ENCODE measurements at places on chromosomes 4 and X.
A peak's percentile ranks its signal among the peaks of the same experiment; 100 is the strongest.

DNA sequence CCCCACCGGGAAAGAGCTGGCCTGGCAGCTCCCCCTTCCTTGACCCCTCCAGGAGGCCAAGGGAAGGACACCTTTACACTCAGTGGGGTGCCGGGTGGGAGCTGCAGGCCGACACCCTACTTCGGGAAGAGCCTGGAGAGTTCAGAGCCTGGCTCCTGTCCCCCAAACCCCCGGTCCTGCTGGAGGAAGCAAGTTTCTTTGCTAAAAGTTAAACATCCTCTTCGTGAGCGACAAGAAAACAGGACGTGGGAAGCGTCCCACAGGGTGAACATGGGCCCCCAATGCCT, 2.4 kb upstream of the FTSJ1 start:
- DNase-seq, result no peak

GRCh38 chr4:75287738-75288517, 226.3 kb downstream of the RCHY1 start:
- no peak for DNase-seq

DNA sequence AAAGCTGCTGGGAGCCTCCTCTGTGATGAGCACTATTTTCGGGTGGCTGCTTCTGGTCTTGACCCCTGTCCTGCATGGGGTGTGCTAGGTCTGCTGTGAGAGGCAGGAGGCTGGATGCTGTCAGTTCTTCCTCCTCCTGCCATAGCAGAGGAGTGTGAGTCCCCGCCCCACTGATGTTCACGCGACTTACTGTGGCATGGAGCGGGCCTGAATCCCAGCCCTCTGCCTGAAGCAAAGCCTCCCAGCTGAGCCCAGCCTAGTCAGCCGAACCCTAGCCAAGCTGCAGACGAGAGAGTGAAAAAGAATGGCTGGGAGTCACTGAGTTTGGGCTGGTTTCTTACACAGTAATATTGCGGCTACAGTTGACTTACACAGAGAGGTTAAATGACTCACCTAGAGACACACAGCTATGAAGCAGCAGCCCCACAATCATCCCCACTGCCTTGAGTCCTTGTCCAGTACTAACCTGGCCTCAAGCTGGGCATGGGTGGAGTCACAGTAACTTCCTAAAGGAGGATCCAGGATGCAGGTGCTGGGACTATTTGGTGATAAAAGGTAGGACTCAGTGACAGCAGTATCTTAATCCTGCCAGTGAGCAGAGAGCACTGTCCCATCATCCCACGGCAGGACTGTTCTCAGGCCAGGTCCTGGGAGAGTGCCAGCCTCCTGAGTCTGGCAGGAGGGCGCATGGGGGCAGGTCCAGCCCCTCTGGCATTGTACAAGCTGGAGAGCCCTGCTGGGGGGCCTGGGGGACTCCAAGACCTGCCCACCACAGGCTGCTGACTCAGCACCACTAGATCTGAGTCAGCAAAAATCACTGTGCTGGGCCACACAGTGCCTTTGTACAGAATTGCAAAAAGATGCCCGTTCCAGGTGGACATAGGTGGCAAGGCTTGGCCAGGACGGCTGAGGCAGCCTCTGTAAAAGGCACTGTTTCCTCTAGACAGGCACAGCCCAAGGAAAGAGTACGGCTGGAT, 60.4 kb upstream of the CRMP1 start:
- no peak for DNase-seq

- DNase-seq, result no peak
These were observed 52.8 kb downstream of the PPEF2 start for GRCh38 chr4:75849461-75849860.

- DNase-seq, result no peak
These were observed 97.8 kb upstream of the ANK2 start for GRCh38 chr4:112951362-112952312.

DNA sequence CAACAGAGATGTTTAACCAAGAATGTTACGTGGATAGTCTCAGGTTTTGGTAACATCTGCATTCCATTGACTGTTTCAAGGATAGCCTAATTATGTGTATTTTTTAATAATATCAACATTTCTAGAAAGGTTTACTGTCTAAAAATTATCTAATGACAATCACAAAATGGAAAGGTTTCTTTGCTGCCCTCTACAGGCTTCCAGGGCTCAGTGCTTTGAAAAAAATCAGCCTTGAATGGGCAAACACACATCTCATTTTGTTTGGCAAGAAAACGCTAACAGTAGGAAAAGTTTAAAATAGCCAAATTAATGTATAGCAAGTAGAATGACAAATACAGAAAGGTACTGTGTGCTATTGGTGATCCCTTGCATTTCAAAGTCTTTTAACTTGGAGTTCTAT, 223.4 kb upstream of the PRPS2 start:
- DNase-seq, result no peak

DNA sequence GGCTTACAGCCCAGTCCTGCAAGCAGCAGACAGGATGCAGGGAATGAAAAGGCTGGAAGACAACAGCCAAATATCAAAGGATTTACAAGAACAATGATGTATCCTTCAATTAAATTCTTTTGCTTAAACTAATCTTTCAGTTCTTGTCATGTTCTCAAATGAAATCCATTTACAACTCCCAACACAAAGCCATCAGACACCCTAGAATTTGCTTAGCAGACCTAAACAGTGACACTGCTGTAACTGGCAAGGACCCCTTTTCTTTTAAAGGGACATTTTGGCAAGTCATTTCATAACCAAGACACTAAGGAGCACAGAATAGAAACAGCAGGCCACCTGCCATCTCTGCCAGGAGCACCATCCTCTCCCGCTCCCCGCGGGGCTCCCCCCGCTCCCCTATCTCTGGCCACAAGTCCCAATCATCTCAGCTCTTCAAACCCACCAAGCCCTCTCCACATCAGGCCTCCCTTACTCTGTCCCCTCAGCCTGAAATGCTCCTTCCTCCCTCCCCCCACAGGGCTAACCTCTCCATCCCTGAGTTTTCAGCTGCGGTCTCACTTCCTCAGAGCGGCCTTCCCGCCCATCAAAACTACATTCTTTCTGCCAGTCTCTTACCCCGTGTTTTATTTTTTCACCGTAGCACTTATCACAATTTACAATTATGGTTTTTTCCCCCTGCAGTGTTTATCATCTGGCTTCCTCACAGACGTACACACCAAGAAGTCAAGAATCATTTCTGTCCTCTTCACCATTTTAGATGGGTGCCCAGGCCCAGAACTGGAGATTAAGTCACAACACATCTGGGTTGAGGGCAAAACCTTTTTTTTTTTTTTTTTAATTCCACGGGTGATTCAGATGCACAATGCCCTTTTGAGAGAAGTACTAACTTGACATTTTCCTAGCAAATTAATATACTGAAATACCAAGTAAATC, 45.8 kb downstream of the TSPAN5 start:
- no peak for DNase-seq

DNA sequence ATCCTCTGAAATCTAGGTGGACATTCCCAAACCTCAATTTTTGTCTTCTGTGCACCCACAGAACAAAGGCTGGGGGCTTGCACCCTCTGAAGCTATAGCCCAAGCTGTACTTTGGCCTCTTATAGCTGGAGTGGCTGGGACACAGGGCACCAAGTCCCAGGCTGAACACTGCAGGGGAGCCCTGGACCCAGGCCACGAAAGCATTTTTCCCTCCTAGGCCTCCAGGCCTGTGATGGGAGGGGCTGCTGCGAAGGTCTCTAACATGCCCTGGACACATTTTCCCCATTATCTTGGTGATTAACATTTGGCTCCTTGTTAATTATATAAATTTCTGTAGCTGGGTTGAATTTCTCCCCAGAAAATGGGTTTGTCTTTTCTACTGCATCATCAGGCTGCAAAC, 27.9 kb downstream of the F8A1 start:
- DNase-seq, result no peak

- DNase-seq, result no peak
These were observed 99.4 kb upstream of the PGRMC2 start for GRCh38 chr4:128386761-128387599.

GRCh38 chr4:78939667-78940008, 400 bp upstream of the PAQR3 start:
- no peak for DNase-seq

DNA sequence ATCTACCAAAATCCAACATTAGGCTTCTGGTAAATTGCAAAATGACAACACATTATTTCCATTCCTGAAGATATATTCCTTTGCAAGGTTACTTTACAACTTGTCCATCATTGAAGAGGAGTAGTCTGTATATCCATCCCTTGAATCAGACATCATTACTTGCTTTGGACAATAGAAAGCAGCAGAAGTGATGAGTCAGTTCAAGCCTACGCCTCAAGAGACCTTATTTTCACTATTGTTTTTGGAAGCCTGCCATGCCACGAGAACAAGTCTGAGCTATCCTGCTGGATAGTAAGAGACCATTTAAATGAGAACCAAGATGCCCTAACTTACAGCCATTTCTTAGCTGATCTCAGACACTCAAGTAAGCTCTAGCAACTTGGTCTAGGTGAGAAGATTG, 246.0 kb upstream of the HHIP start:
- DNase-seq, result no peak

GRCh38 chr4:5711479-5712184, 631 bp downstream of the EVC start:
- no peak for DNase-seq

DNA sequence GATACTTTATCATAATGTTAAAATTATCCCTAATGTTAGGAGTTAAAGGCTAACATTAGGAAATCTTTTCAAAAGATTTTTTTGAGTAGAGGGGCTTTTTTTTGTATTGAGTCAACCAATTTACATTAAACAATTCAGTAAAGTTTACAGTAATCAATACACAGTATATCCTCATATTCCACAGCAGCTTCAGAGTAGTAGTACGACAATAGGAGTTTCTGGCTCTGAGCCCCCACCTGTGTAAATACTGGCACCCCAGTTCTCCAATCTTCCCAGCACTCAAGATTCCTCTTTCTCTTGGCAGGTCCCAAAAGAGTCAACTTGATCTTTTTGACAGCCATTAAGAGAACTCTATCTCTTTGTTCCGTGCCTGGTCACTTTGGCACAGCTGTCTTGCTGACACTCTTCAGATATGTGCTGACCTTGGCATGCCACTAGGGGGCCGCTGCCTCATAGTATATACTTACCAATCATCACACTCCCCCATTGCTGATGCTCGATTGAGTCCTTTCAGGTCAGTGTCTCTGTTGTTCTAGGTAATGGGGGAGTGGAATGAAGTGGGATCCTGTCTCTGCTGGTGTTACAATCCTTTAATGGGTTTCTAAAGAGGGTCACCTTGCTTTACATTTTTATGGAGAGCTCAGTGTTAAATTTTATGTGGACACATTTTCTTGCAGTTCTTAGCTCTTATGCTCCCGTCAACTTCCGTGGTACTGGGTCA, 19.5 kb upstream of the CCNI start:
- peak; percentile 61 for DNase-seq

- no peak for DNase-seq
These were observed 143.6 kb upstream of the ZCCHC13 start for GRCh38 chrX:74160358-74160757.

DNA sequence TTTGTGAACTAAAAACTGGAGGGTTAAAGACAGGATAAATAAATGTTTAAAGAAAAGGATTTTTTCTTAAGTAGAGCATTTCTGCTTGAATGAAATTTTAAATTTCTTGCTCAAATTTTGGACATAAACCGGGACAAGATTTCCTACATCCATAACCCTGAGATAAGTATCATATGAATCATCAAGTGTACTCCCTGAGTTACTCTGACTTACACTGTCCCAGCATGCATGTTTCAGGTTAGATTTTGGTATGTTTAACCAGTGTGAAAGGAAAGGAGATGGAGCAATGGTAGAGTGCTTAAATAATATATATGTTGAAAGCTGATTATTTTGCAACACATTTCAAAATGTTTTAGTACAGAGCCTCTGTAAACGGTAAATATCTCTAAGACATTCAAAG, 175.2 kb downstream of the ADGRL3 start:
- no peak for DNase-seq

GRCh38 chrX:133685822-133686221, 270.5 kb upstream of the GPC4 start:
- no peak for DNase-seq

- no peak for DNase-seq
These were observed 82.5 kb downstream of the HPRT1 start for GRCh38 chrX:134542485-134542884.

GRCh38 chr4:113614414-113614813, 147.1 kb downstream of the CAMK2D start:
- DNase-seq, result no peak

DNA sequence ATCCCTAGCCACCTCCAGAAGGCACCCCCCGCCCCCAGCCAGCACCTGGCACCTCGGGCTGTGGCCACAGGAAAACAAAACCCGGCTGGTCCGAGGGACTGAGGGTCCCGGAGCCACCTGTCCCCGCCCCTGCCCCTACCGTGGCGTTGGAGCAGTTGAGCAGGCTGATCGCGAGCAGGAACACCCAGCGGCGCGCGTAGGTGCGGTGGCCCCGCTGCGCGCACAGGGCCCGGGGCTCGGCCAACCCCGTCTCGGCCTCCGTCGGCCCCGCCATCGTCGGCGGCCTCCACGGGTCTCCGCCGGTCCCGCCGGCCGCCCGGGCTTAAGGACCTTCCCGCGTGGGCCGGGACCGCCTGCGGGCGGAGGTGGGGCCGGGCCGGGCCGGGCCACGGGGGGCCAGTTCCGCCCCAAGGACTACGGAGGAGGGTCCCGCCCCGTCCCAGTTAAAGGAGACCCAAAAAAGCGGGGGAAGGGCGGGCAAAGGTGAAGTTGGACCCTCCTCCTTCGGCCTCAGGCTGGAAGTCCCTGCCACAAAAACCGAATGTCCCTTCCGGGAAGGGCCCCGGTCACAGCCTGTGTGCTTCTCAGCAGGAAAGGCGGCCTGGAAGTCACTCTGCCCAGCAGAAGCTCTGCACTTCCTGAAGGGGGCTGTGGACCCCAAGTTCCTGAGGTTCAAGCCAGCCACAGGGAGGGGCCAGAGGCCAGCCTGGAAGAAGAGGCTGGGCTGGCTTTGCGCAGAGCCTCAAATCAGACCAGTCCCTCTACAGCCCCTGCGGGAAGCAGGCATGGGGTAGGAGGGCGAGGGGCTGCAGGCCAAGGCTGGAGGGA, at the start of gene SLC49A3:
Gene SLC49A3 (minus strand): TSS at position 298 of the 828 bp plus-strand sequence. CDS start 24 bp downstream, at position 274.
- no peak for DNase-seq
